ENCODE measurements at places on chromosomes 2 and 18.

DNA sequence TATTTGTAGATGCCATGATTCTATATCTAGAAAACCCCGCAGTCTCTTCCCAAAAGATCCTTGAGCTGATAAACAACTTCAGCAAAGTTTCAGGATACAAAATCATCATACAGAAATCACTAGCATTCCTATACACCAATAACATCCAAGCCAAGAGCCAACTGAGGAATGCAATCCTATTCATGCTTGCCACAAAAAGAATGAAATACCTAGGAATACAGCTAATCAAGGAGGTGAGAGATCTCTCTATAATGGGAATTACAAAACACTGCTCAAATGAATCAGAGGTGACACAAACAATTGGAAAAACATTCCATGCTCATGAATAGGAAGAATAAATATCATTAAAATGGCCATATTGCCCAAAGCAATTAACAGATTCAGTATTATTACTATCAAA lies 551.4 kb upstream of the SLC39A10 start:
- no peak for DNase-seq

- DNase-seq, result no peak
Observed at GRCh38 chr2:230903231-230904150, 21.6 kb downstream of the GPR55 start.

GRCh38 chr18:2822213-2822921 lies 24.4 kb upstream of the EMILIN2 start:
- no peak for DNase-seq

GRCh38 chr2:62554440-62554839 lies 48.4 kb upstream of the TMEM17 start:
- DNase-seq, result no peak
